Stimulated activated CD4-positive, alpha-beta T cell treated with anti-CD3 and anti-CD28 coated beads, Interleukin-1b, Interleukin-23, amount 100 ng/mL, for 48 hours (primary cell): ENCODE measurements at places on chromosomes 2 and 18.

DNA sequence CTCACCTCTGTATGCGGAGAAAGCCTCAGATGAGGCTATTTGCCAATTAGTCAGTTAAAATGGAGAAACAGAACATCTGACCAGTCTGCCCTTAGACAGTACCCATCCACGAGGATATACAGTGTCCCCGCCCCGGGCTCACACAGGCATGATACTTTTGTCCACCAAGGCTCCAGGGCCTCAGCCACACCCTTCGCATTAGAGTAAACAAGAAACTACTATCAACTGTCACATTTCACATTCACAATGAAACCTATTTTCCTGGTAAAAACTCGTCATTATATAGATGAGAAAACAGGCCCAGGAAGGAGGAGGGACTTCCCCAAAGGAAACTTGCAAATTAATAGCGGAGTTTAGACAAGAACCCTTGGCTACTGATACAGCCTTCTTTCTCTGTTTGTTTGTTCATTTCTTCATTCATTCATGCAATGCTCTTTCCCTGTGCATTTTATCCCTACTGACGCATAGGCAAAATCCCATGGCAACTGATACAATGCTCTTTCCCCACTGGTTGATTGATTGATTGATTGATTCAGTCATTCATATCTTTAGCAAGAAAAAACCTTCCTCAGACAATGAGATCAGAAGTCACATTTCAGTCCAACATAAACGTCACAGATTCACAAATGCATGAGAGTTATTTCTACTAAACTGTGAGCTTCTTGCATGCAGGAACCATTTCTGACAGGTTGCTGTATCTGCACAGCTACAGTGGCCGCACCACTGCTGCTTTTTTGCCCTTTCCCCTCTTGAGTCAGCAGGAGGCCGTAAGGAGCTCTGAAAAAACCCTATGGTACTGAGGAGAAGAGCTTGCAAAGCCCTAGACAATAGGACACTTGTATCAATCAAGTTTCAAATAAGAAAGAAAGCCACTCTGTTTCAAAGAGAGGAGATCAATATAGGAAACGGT lies 777.1 kb downstream of the RNF144A start:
- DNase-seq = peak; percentile 19

DNA sequence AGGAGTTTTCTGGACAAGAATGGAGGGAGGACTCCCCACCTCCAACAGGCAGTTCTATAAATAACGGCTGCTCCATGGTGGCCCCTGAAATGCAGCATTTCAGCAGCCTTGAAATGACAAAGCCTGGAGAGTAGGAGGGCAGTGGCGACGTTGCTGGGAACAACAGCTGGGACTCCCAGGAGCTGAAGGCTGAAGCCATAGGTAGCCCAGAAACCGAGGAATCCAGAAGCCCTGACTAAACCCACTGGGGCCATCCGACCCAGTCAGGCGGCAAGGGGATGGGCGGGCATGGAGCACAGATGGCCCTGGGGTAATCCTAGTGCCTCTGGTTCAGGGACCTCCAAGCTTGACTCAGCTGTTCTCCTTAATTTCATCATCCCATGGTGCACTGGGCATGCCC lies 9.0 kb downstream of the PRKAG3 start:
- no peak for DNase-seq

DNA sequence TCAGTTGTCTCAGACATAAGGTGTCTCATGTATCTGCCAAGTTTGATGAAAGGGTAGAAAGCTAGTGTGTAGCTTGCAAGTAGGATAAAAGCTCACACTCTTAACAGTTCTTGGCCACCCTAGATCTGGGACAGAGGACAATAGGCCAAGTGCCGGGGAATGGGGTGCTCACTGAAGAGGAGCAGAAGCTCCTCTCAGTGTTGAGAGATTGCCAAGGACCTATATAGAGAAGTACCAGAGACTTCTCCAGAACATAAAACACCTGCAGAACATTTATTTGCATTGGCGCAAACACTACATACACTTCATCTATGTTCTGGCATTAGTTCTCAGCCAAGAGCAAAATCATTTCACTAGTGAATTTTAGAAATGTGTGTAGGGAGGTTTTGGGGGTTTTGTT lies 2.9 kb upstream of the GTF3C3 start:
- no peak for DNase-seq

DNA sequence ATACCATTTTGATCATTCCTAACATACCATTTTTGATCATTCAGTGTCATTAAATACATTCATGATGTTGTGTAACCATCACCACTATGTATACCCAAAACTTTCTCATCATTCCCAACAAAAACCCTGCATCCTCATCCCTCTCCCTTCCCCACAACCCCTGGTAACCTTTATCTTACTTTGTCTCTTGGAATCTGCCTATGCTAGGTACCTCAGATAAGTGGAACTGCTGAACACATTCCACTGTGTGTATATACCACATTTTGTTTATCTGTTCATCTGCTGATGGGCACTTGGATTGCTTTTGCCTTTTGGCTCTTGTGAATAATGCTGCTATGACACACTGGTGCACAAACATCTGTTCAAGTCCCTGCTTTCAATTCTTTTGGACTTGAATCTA lies 83.8 kb upstream of the TFCP2L1 start:
- no peak for DNase-seq

GRCh38 chr18:2425426-2426317 lies 145.6 kb downstream of the METTL4 start:
- no peak for DNase-seq

DNA sequence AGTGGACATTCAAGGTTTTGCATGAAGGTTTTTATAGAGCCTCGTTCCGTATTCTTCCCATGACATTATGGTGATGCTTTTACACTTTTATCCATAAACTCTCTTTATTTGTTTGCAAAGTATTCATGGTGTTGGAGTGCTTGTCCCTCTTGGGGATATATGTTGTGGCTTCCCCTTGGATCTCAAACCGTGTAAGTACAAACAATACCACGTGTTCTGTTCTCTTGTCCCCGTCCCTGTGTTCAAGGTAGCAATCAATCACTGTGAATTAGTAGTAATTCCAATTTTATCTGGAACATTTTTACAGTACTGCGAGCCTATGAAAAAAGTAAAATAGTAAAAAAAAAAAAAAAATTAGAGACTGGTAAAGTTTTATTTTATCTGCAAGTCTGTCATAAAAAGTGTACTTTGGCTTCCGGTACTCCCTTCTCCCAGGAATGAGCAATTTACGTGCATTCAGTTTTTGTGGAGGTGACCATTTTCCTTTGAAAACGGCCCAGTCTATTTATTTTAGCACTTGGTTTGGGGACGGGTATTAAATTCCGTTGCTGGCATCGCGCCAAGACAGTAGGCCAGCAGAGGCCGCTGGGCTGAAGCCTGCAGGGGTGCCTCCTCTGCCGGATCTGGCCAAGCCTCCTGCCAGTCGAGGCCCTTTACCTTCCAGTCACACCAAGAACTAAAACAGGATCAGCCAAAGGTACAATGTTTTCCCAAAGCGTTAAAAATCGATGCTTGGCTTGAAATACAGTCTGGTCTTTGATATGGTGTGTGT lies 175.7 kb downstream of the SOCS6 start:
- DNase-seq = peak; percentile 12

DNA sequence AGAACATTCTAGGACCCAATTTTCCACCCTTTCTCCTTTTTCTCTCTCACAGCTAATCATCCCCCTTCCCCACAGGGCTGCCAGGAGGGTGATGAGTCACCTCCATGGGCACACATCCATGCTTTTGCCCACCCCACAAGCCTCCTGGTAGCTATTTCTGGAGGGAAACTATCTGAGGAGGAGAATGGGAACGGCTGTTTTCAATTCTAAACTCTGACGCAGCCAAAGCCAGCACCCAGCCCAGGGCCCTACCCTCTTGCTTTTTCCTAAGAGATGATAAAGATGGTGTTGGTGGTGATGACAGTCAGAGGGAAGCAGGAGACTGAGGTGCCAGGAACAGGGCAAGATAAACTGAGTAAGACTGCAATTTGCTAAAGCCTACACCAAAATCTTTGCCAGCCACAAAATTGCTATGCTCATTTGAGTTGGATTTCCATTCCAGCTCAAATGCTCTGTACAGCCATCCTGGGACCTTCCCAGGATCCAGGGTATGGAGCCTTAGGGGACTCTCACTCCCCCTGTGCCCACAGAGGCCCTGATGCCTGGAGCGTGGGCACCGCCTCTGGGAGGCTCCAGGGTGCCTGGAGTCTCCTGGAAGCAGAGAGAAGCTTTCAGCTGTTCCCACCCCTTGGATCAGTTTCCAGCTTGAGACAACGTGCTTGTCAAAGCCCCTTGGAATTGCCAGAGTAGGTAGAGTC lies 62.0 kb upstream of the FZD7 start:
- no peak for DNase-seq

DNA sequence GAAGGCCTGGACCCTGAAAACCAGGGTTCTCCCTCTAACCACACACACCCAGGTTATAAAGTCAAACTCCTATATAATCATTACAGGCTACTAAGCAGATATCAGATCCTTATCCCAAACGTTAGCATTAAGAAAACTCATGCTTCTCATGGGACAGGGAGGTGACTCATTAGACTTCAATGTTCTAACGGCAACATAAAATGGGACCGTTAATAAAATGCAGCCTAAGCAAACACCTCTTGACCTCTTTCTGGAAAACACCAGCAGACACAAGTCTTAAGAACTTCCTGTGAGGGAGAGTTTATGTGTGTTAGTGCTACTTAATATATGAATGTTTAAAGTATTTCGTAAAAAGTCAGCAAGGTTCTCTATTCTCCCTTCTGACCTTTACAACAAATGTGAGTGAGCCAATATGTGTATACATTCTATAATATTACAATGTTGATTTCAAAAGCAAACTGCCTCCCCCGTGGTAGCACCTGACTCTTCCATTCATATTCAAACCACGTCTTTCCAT lies 31.7 kb downstream of the LPIN2 start:
- peak; percentile 40 for DNase-seq
